GM12865 (cell line): ENCODE measurements at places on chromosomes 12 and 14.

GRCh38 chr12:70052931-70053497, 190.2 kb upstream of the CNOT2 start:
- DNase-seq = no peak

GRCh38 chr12:76967181-76967885, 88.5 kb upstream of the CSRP2 start:
- no peak for DNase-seq

GRCh38 chr14:55052269-55052930, 953 bp downstream of the MAPK1IP1L start:
- DNase-seq = no peak

- peak; percentile 74 for DNase-seq
These were observed 334.5 kb downstream of the CACNA1C start for GRCh38 chr12:2387103-2387834.

- no peak for DNase-seq
These were observed 21.1 kb downstream of the PLXNC1 start for GRCh38 chr12:94169495-94169894.

- no peak for DNase-seq
These were observed 135.2 kb upstream of the SLC38A2 start for GRCh38 chr12:46507766-46508165.

DNA sequence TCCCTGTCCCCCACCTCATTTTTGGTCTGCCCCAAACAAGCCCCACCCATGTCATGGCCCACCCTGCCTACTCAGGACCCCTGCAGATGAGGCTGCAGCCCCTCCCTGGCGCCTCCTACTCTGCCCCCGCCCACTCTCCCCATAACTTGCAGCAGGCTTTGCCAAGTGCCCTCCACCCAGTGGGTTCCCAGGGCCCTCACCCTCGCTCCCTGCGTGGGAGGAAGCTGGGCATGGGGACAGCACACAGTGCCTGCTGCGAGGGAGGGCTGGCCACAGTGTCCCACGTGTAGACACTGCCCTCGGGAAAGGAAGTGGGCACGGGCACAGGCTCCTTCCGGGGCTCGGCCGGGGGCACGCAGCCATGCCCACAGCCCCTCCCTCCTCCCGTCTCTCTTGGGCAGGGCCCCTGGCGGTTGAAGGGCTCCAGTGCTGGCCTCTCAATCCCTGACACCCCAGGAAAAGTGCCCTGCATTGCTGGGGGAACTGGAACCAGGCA, 9.4 kb downstream of the AKT1 start:
- DNase-seq = no peak

DNA sequence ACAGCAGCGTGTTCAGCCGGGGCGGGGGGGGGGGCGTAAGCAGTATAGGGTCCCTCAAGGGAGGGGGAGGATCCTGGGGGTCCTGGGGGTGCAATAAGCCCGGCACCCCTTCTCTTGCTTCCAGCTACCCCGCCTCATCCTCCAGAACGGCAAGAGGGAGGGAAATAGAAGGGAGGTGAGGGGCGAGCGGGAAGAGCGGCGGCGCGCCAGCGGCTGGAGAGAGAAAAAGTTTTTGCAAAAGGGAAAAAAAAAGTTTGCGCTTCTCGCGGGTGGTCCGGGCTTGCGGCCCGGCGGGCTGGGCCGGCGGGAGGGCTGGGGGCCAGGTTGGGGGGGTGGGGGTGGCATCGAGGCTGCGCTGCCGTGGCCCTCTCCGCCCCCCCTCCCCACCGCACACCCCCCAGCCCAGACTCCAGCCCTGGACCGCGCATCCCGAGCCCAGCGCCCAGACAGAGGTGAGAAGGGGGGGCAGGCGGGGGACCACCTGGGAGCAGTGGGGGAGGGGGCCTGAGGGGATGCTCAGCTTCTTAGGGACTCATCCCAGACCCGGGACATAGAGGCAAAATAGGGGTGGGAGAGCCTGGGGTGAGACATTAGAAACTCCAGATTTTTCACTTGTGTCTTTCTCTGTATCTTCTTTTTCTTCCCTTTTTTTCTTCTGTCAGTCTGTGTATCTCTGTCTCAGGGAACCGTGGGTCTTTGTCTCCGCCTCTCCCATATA, at the start of gene GLI1:
GLI1 (plus strand) TSS at position 36 of the 718 bp plus-strand sequence. CDS start 3,907 bp downstream, outside the sequence.
- no peak for DNase-seq
